NCI-H1092 (cell line): ENCODE measurements at places on chromosomes 4 and X.

GRCh38 chrX:4944767-4945166 lies 1231.3 kb upstream of the PRKX start:
- DNase-seq: no peak

GRCh38 chr4:4392501-4393183 lies 5.7 kb downstream of the NSG1 start:
- no peak for DNase-seq

DNA sequence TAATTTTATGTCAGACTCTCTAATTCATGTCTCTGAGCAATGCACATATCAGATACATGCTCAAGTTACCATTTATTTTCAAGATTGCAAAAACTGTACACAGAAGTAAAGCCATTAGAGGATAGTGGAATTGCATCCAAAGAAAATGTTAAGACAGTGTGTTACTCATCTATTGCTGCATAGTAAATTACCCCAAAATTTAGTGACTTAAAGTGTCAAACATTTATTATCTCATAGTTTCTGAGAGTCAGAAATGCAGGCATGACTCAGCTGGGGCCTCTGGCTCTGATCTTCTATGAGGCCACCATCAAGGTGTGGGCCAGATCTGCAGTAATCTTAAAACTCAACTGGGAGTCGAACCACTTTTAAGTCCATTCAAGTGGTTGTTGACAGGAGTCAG lies 275.2 kb downstream of the QDPR start:
- DNase-seq: no peak

- no peak for DNase-seq
These were observed 710.6 kb downstream of the TRAM1L1 start for GRCh38 chr4:116374815-116375214.

GRCh38 chr4:125433453-125433852 lies 118.7 kb downstream of the FAT4 start:
- DNase-seq: no peak

- DNase-seq: no peak
These were observed 8.8 kb upstream of the BEX3 start for GRCh38 chrX:103367502-103367901.
